ENCODE measurements at places on chromosomes 11 and 22.

- DNase-seq: no peak
Measured at GRCh38 chr11:45152740-45153595, 6.5 kb downstream of the PRDM11 start.

- peak; percentile 54 for DNase-seq
Measured at GRCh38 chr11:71563406-71563805, 2.0 kb upstream of the KRTAP5-10 start.

- peak; percentile 68 for DNase-seq
Measured at GRCh38 chr11:104254347-104254746, 90.4 kb upstream of the PDGFD start.

- DNase-seq: no peak
Measured at GRCh38 chr11:126501641-126502040, 146.2 kb downstream of the ST3GAL4 start.

DNA sequence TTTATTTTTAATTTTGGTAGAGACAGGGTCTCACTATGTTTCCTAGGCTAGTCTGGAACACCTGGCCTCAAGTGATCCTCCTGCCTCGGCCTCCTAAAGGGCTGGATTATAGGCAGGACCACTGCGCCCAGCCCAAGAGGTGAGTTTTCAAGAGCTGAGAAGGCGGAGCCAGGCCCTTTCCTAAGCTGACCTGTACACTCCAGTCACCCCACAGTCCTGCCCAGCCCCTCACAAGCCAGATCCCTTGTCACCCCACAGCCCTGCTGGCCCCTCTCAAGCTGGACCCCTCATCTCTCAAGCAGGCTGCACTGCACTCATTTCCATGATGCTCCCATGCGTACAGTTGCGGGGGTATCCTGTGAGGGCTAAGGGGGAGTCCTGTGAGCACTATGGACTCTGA, 2.9 kb downstream of the DENND6B start:
- DNase-seq: no peak

DNA sequence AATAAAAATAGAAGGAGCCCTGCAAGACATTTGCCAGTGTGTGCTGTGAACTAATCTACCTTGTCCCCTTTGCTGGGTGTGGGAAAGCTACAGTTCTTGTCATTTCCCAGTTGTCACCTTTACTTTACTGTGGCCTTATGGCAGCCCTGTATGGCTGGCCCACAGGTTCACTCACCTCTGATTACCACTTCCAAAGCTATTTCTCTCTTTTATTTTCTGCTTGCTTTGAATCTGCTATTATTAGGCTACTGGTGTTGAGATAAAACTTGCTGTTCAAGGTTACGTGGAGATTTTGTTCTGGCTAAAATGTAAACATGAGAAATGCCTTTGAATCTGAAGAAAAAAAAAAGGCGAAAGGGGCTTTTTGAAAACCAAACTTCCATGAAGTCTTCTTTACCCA, 9.6 kb upstream of the CABP2 start:
- no peak for DNase-seq

DNA sequence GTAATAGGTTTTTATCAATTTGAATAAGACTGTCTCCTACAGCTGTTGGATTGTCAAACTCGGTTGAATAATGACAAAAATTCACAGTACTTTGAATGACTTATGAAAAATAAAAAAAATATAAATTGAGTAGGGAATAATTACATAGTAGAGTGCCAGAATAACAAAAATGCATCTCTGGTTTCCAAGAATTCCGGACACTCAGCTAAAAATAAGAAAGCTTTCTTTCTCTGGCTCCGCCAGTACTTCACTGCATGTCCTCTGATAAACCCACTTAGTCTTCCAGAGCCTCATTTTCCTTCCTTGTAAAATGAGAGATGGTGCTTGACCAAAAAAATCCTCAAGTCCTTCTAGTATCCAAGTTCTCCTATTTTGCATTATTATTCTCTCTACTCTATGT, 374.6 kb upstream of the LUZP2 start:
- DNase-seq: no peak

DNA sequence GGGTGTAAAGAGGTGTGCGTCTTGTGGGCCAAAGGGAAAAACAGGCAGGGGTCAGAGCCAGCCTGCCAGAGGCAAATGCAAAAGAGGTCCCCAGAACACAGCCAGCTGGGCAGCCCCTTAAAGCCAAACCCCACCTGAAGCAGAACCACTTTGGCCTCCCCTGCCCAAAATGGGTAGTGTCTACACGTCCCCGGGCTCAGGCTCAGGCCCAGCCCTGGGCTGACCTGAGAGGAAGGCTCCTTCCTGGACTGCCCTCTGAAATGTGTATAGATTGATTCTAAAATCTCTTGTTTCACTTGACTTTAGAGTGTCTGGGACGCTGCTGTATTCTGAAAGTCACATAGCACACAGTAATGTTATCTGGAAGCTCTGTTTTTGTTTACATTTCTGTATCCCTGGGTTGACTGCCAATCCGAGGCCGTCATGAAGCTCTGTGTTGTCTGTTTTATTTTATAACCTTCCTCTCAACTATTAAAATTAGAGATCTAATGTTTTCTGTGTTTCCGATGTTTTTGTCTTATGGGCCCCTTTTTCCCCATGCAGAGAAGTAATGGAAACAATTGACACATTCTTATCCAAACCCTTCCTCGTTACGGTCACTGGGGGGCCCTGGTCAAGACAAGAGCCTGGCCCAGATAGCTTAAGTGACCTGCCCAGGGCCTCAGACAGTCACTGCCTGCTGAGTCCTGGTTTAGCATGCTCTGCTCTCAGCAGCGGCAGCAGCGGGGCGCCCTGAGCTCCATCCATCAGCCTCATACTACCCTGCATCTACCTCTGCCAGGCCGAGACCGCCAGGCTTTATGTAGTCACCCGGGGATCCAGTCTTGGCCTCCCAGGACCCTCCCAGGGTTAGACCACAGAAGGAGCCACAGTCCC, 10.1 kb downstream of the OVOL1 start:
- DNase-seq: no peak

DNA sequence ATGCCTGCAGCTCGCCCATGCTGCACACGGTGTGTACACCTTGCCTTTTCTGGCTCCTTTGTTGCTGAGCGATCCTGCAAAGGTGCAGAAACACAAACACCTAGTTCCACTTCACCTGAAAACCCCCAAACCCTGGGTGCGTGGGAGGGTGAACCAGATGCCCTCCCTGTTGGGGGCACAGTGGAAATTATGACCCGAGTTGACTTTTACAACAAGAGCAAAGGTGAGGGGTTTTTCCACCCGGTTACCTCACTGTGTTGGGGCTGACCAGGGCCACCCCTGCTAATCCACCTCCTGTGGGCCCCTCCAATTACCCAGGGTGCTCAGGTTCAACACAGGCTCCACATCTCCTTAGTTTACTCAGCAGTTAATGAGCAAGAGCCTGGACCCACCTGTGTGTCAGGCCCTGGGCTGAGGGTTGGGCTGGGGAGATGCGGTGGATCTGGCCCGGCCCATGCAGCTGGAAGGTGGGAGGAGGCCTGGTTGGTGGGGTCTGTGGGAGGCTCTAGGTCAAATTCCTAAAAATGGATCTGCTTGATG, 42.1 kb downstream of the LRRC32 start:
- no peak for DNase-seq

- no peak for DNase-seq
Measured at GRCh38 chr22:31080164-31080847, 812 bp upstream of the SMTN start.

DNA sequence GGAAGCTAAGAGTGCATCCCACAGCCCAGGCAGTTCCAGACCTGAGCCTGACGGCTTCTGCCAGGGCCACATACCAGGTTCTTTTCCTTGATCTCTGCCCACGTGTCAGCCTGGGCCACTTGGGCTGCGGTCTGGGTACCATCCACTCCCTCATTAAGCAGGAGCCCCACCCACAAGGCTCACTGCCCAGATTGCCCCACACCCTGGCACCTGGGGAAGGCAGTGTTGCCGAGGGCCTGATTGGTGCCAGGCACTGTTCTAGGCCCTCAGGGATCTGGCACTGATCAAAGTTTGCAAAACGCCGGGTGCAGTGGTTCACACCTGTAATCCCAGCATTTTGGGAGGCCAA, 15.4 kb downstream of the GGA1 start:
- DNase-seq: no peak

DNA sequence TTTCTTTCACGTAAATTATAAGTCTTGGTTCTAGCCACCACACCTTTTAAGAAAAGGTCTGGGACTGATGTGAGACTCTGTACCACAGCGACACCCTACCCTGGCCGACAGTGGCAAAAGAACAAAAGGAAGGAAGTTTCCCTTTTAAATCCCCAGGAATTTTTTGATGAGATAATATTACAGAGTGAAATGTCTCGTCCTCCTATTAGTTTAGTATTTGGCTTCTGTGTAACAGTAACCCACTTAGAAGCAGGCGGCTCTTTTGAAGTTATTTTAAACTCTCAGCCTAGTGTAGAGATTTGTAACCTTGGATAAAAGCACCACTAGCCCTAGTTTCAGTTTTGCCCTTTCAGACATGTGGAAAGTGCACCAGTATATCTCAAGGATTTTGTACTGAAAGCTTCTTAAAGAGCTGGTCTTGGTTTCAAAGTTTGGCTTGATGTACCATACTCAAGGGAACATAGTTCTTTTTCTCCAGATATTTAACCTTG, 84.1 kb downstream of the C22orf31 start:
- DNase-seq: peak; percentile 45

DNA sequence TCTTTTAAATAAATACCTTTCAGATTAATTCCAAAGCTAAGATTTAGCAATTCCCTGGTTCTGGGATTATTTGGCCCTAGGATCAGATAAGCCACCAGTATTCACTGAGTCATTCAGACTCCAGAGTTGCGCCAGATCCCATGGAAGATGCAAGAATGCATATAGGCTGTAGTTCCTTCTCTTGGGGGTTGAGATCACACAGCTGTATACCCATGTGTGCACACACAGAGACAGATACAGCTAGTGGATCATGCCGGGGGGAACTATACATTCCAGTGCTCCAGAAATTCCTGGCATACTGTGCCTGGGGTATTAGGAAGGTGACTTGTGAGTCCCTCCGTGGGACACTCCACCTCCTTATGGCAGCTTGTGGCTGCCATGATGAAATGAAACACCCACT, 75.4 kb downstream of the ZBTB16 start:
- DNase-seq: no peak

- DNase-seq: no peak
Measured at GRCh38 chr22:28143961-28144745, 225.1 kb upstream of the PITPNB start.

DNA sequence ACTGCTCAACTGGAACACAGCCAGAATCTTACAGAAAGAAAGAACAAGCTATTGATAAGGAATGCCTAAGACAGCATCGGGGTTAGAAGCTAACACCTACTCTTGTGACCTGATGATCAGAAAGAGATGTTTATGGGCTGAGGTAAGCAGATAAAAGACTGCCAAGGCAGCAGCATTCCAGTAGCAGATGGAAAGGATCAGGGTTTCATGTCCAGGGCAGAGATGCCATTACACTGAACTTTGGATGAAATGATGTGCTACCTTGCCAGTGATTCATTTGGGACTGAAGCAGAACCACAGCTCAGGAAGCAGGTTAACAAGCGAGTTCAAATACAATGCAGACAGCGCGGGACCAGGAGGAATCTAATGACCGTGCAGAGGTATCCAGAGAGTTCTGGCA, 27.1 kb upstream of the APOA1 start:
- DNase-seq: no peak

- DNase-seq: peak; percentile 58
Measured at GRCh38 chr11:111429066-111429506, 50.0 kb upstream of the POU2AF1 start.

GRCh38 chr11:29773656-29774264, 243.1 kb downstream of the KCNA4 start:
- peak; percentile 68 for DNase-seq

DNA sequence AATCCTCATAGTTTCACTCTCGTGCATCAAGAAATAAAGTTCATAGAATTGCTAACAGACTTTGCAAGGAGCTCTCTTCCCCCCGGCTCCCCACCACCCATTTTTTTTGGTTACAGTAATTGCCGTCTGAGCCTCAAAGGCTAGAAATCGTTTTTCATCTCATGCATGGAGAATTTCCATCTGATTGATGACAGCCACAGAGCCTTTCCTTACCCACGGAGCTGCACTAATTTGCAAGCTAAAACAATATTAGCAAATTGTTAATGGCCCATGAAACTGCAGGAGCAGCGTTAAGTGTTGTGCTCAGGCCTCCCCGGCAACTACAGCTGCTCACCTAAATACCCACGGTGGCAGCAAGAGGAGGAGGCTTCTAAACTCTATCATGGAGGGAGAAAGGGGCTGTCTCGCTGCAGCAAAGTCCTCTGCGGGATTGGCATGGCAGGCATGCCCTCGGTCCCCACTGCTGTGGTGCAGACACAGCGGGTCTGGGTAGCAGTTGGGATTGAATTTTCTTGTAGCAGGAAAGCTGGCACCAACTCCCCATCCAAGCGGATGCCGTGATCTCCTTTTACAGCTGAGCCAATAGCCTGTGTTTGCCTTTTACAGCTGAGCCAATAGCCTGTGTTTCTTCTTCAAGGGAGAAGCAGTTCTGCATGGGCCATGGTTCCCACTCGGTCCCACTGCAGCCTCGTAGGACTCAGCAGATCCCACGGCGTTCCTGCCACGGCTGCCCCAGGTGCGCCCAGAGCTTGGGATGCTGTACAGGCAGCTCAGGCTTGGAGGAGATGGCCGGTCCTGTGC, 412.3 kb downstream of the BRD1 start:
- DNase-seq: no peak

GRCh38 chr11:19844806-19845205, 132.2 kb downstream of the NAV2 start:
- DNase-seq: peak; percentile 44

- no peak for DNase-seq
Measured at GRCh38 chr11:122754028-122754427, 84.3 kb upstream of the CRTAM start.

- DNase-seq: peak; percentile 35
Measured at GRCh38 chr11:6650980-6651379, 4.6 kb downstream of the DCHS1 start.

GRCh38 chr11:73531386-73531785, 66.5 kb downstream of the FAM168A start:
- no peak for DNase-seq

GRCh38 chr22:30665786-30666185, 1.9 kb downstream of the DUSP18 start:
- DNase-seq: no peak

- DNase-seq: no peak
Measured at GRCh38 chr11:93481696-93482095, 61.5 kb downstream of the SMCO4 start.

DNA sequence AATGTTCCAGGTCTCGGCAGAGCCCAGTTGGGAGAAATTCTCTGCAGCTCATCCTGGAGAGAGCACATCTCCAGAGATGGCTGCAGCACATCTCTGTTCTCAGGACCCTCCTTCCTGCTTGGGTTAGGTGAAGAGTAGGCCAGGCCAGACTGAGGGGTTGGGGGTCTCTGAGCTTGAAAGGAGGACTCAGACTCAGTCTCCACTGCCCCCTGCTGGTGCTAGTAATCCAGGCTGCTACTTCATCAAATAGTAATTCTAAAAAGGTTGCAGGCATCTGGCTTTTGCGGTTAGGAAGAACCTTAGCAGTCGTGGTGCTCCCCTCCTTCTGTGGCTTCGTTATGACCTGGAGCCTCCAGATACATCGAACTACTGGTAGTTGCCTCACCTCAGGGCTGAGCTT, 9.7 kb downstream of the TUB start:
- DNase-seq: peak; percentile 32

GRCh38 chr11:65425105-65425970, 2.7 kb downstream of the NEAT1 start:
- no peak for DNase-seq

- DNase-seq: no peak
Measured at GRCh38 chr22:31126128-31126868, 3.5 kb downstream of the INPP5J start.

- DNase-seq: no peak
Measured at GRCh38 chr11:75570559-75571139, 8.6 kb downstream of the SERPINH1 start.

All from urothelium cell line (cell line).